Activated CD4-positive, alpha-beta memory T cell treated with anti-CD3 and anti-CD28 coated beads for 36 hours (primary cell): ENCODE measurements at places on chromosomes 3 and 15. TPM values are rescaled to one million over a fixed set of nuclear protein-coding genes. Genes with fewer than 3 reads are reported as not detected.

DNA sequence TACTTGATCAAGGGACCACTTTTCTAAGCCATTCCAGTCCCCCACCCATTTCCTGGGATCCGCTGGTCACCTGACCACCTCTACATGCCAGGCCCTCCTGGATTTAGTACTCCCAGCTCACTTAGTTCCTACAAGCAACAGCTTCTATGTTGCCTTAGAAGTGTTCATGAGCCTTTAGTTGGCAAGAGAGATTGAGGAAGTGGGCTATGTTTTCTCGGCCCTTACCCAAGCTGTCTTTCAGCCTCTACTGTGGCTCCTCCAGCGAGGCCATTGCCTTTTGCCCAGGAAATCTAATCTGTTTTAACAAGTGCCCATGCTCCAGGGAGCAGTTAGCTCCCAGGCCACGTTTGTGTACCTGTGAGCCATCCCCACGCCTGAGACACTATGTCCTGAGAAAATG lies 4.5 kb upstream of the PRKAR2A start:
- H3K4me3 ChIP-seq: no peak overlapping the region
- H3K36me3 ChIP-seq: no peaks in the 10 kb centered on the region
- no peak overlapping the region for H3K27ac ChIP-seq
- no peaks in the 10 kb centered on the region for H3K27me3 ChIP-seq
- DNase-seq: no peak

The CCDC66 gene
- total RNA-seq: 21.0 TPM

DNA sequence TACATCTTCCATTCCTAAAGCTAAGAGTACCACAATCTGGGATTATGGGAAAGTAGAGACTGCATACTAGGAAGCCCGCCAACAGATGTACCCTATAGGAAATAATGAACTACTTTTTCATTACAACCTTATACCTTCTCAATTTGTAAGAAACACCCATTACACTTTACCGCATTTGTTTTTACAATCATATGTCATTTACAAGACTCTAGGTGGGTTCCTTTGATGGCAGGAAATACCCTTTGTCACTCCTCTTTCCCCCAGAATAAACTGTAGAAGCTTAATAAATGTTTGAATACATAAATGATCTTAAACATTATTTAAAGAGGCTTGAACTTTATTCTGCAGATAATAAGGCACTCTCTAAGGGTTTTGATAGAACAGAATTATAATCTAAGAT lies 150.1 kb upstream of the TGFBR2 start:
- H3K27ac ChIP-seq: no peak overlapping the region
- no peaks in the 10 kb centered on the region for H3K27me3 ChIP-seq
- no peaks in the 10 kb centered on the region for H3K36me3 ChIP-seq
- H3K4me1 ChIP-seq: no peaks in the 10 kb centered on the region
- H3K4me3 ChIP-seq: no peak overlapping the region

The RBMS3 gene
- 1.6 TPM for total RNA-seq

The NTRK3 gene
- 0.78 TPM for total RNA-seq

The AHSG gene
- not detected for total RNA-seq

The GOLGA8S gene
- total RNA-seq: 0.05 TPM

DNA sequence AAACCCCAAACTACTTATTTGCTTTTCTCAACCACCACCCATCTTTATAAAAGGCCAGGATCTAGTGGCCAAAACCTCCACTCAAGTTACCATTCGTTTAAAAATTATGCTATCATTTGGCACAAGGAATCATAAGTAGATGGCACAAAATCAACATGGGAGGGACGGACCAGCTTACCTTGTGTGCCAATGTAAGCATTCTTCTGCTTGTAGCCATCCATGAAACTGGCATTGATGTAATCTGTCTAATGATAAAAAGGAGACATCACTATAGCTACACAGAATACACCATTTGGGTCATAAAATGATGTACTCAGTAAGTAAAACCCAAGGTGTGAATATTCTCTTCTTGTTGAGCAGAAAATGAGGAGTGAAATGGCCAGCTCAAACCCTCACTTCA lies 28.2 kb upstream of the SIN3A start:
- no peak overlapping the region for H3K4me3 ChIP-seq
- no peaks in the 10 kb centered on the region for H3K36me3 ChIP-seq
- H3K27me3 ChIP-seq: no peaks in the 10 kb centered on the region
- DNase-seq: no peak

- no peak overlapping the region for H3K27ac ChIP-seq
- no peaks in the 10 kb centered on the region for H3K4me1 ChIP-seq
- no peaks in the 10 kb centered on the region for H3K36me3 ChIP-seq
- no peaks in the 10 kb centered on the region for H3K27me3 ChIP-seq
Observed at GRCh38 chr15:95970326-95970725, 360.2 kb upstream of the NR2F2 start.

DNA sequence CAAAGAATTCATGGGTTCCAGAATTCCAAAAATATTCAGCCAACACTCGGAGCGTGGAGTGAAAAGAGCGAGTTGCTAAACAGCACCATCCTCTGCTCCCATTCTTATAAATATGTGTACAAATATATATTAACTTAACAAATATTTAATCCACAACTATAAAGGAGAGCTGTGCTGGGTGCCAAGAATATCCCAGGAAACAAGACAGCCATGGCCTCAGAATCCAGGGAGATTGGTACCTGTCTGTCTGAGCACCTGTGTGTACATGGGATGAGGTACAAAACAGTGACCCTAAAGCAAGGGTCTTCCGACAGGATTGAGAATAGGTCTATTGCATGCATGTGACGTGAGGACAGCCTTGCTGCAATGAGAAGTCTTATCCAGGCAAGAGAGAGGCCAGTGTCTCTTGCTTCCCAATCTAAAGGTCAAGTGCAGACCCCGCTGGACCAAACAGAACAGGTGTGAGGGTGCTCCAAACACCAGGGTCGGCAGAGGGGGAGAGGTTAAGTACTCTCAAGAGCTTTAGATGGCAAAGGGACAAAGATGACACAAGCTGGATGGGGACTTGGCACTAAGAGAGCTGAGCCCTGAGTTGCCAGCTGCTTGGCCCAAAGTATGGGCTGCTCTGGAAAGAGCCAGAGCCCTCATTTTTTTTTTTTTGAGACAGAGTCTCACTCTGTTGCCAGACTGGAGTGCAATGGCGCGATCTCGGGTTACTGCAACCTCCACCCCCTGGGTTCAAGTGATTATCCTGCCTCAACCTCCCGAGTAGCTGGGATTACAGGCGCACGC lies 36.2 kb downstream of the HOMER2 start:
- no peak overlapping the region for H3K27ac ChIP-seq
- DNase-seq: no peak
- H3K36me3 ChIP-seq: no peaks in the 10 kb centered on the region
- H3K4me1 ChIP-seq: no peaks in the 10 kb centered on the region
- peaks cover 4% of the 10 kb centered on the region for H3K27me3 ChIP-seq

The IL20RB gene
- 0.97 TPM for total RNA-seq

GRCh38 chr3:89250742-89251141 lies 143.3 kb downstream of the EPHA3 start:
- no peak overlapping the region for H3K4me3 ChIP-seq
- H3K4me1 ChIP-seq: no peaks in the 10 kb centered on the region
- no peaks in the 10 kb centered on the region for H3K36me3 ChIP-seq
- no peak overlapping the region for H3K27ac ChIP-seq
- H3K27me3 ChIP-seq: no peaks in the 10 kb centered on the region
- no peak for DNase-seq

The ZNF385D gene
- not detected for total RNA-seq

The SSUH2 gene
- not detected for total RNA-seq

The SV2B gene
- total RNA-seq: 0.05 TPM

DNA sequence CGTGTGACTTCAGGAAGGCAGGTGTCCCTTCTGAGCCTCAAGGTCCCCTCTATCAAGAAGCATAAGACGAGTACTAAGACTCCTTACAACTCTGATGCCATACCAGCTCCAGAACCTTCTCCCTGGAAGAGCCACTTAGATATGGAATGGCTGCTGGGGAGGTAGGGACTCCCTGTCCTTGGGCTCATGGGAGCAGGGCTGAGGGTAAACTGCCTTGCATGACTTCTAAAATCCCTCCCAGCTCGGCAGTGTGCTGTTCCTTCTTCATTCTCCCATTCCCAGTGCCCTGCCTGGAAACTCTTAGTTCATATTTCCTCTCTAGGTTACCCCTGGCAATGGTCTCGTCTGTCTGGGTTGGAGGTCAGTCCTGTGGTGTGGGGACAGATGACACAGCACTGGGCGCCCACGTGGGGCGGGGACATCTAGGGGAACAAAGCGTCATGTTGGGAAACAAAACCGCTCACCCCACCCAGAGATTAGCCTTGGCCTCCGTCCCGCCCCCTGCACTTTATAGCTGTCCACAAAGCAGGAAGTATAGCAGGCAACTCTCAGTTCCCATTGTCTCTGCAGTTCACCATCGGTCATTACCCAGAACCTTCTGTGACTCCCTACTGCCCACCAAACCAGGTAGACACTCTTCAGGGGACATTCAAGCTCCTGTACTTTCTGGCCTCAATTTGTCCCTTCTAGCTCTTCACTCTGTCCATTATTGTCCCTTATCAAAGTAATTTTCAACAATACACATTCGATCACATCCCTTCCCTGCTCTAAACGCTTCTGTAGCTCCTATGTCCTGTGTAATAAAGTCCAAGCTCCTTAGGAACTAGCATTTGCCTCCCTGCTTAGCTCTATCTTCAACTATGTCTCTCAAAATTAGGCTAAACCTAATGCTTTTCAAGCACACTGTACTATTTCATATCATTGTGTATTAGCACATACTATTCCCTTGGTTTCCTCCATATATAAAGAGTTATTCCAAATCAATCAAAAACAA lies 73.8 kb downstream of the IQSEC1 start:
- no peak for DNase-seq
- no peak overlapping the region for H3K4me3 ChIP-seq
- H3K4me1 ChIP-seq: peaks cover 70% of the 10 kb centered on the region
- no peaks in the 10 kb centered on the region for H3K27me3 ChIP-seq
- H3K36me3 ChIP-seq: peaks cover 20% of the 10 kb centered on the region
